ENCODE measurements at places on chromosomes 4 and X.

DNA sequence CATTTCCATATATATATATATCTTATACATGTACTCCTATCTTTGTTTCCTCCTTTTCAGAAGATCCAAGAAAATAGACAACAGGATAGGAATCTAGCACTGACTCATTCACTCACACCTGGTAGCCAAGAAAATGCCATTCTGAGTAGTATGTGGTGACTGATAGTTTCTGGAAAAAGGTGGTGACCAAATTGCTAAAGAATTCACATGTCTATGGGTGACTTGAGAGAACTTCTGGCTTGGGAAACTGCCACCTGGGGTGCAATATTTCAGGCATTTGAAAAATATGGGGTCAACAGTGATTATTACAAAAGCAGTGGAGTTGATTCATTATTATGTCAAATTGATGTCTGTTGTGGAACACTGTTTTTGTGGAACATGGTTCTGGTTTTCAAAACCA is 605.1 kb downstream of the PCDH18 start:
- DNase-seq: no peak

DNA sequence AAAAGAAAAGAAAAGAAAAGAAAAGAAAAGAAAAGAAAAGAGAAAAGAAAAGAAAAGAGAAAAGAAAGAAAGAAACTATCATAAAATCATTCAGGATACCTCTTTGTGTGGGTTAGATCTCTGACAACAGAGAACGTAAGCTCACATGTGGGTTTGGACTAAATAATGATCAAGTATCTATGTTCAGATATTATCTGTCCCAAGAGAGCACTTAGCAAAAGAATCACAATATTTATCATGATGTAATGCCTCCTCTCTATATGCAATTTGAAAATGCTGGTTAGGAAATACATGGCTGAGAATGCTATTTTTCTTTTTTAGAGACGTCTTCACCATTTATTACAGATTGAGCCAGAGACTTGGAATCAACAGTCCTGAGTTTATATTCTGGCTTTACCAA is 191.3 kb downstream of the KCNIP4 start:
- no peak for DNase-seq

DNA sequence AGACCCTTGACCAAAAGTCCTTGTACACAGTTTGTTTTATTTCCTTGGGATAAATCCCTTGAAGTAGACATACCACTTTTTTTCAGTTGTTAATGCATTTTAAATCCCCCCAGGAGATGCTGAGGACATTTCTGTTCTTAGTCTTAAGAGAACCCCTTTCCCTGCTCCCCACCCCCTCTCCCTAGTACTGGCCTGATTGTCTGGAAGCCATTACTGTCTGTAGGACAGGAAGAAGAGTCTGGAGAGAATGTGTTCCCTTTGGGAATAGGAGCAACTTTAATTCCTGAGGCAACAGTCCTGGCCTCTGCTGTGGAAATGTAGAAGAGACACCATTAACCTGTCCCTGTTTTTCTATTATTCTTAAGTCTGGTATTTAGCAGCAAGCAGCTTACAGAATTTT is 52.3 kb upstream of the TMEM131L start:
- DNase-seq: no peak

- DNase-seq: no peak
These were observed 511.0 kb upstream of the KLHL4 start for GRCh38 chrX:87006561-87006960.

DNA sequence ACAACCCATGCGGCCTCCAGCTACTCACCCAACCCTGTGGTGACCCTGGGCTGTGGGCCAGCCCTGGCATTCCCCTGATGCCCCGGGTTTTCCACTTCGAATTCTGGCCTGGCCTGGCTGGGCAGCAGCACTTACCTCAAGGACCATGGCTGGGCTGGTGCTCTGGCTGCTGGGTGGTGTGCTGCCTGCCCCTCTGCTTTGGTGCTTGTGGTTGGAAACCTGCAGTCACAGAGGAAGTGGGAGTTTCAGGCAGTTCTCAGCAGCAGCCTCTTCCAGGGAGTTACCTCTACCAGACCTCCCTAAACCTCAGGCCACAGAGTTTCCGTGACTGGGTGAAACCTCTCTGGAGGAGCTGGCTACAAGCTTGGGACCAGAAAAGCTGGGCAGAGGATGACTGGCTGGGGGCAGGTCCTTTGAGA is at the start of gene CXCR3:
Gene CXCR3 (minus strand): TSS at position 209 of the 419 bp plus-strand sequence. CDS start 62 bp downstream, at position 147.
- DNase-seq: peak; percentile 40

- DNase-seq: no peak
These were observed 15.9 kb downstream of the SH3TC1 start for GRCh38 chr4:8215001-8215427.

DNA sequence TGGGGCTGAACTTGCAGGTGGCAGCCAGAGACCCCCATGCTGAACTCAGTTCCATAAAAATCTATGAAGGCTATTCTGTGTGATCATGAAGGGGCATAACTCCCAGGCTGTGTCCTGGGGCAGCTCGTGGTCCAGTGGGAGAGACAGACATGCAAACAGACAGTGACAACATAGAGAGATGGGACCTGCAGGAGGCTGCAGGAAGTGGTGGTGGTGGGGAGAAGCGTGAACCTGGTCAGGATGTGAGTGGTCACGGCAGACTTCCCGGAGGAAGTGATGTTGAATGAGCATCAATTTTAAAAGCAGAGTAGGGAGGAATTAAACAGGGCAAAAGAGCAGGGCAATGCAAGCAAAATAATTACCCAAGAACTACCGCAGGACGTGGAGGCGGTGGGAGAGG is 23.2 kb upstream of the SORCS2 start:
- no peak for DNase-seq

- no peak for DNase-seq
These were observed 222.3 kb upstream of the LDB2 start for GRCh38 chr4:17120761-17121160.

DNA sequence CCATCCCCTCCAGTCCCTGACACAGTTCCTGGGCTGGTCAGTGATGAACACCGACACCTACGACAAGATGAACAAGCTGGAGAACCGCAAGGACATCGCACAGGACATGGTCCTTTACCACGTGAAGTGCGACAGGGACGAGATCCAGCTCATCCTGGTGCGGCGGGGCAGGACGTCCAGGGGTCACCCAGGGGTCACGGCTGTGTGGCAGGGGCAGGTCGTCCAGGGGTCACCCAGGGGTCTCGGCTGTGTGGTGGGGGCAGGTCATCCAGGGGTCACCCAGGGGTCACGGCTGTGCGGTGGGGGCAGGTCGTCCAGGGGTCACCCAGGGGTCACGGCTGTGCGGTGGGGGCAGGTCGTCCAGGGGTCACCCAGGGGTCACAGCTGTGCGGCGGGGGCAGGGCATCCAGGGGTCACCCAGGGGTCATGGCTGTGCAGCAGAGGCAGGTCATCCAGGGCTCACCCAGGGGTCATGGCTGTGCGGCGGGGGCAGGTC is 16.7 kb downstream of the ATP5ME start:
- no peak for DNase-seq

DNA sequence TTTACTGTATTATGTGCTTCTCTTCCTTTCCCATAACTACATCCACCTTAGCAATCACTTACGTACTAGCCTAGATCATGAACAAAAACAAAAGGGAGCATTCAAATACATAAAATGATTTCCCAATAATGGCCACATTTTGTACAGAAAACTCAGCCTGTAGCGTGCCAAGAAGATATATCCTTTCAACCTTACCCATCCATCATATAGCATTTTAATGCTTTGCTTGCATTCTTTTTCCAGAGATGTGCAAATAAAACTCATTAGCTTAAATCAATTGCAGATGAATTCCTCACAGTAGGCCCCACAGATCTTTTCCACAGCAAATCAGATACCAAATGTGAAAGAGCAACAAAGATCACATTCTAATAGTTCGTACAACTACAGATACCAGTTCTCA is 20.8 kb downstream of the GRSF1 start:
- no peak for DNase-seq

DNA sequence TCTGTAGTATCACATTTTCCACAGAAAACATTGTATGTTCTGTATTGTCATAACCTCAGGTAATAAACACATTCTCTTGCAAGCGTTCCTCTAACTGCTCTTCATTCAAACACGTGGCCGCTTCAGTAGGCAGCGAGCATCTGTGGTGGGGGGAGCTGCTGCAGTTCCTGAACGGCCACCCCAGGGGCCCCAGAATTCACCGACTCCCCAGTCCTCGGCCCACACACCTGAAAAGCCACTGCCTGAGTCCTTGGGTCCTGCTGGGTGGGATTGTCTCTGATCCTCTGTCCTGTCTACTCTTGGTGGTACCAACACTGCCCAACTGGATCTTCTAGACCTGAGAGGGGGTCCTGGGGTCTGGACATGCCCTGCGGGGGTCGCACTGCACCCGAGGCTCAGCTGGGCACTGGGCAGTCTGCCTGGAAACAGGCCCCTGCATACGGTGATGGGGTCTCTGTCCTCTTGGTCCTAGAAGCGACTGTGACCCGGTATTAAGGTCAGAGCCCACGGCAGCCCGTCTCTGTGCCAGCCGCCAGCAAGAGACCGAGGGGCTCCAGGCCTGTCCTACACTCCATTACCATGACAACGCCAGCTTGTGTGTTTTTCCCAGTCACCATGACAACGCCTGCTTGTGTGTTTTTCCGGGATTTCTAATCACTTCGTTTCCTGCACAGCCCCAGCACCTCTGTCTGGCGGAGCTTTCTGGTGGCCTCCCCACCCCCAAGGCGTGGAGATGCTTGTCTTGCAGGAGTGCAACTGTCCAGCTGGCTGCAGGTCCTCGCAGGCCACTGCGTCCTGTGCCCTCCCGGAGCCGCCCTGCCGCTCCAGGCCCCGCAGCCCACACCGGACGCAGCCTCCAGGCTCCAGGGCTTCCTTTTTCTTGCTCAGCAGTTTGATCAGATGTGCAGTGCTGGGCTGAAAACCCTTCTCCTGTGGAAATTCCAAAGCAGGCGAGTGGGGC is 16.0 kb downstream of the CTBP1 start:
- no peak for DNase-seq

Data from stimulated activated CD4-positive, alpha-beta T cell treated with anti-CD3 and anti-CD28 coated beads, Interleukin-4, amount 100 ng/mL, for 4 hours (primary cell).